ENCODE measurements at places on chromosomes 5 and 9.

DNA sequence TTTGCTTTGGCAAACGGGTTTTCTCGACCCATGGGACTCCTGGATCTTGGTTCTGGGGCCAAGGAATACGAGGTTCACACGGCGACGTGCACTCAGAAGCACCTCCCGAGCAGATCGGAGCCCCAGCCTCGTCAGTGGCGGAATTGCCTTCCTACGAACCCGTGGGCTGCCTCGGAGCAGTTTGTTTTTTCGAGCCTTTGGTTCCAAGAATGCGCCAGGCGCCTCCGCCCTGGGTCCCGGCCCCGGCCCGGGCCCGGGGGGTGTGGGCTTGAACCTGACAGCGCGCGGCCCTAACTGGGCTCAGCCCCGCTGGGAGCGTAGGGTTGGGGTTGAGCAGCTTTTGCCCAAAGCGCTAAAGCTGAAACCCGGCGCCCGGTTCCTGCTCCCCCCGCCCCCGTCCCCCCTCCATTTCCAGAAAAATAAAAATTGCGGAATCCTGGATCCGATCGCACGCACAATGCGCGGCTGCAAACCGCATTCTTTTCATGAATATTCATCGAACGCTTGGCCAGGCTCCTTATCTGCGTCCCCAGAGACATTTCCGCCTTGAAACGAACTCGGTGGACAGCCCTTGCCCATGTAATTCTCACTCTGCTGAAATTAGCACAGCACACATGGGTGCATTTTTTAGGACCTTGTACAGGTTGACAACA is 1.0 kb downstream of the BASP1 start:
- no peak for DNase-seq

- DNase-seq, result no peak
Measured at GRCh38 chr5:88119535-88120125, 149.0 kb downstream of the TMEM161B start.

GRCh38 chr9:18747595-18747994 is 273.6 kb downstream of the ADAMTSL1 start:
- no peak for DNase-seq

- DNase-seq, result no peak
Measured at GRCh38 chr5:141870871-141871270, 7.3 kb downstream of the PCDH1 start.

DNA sequence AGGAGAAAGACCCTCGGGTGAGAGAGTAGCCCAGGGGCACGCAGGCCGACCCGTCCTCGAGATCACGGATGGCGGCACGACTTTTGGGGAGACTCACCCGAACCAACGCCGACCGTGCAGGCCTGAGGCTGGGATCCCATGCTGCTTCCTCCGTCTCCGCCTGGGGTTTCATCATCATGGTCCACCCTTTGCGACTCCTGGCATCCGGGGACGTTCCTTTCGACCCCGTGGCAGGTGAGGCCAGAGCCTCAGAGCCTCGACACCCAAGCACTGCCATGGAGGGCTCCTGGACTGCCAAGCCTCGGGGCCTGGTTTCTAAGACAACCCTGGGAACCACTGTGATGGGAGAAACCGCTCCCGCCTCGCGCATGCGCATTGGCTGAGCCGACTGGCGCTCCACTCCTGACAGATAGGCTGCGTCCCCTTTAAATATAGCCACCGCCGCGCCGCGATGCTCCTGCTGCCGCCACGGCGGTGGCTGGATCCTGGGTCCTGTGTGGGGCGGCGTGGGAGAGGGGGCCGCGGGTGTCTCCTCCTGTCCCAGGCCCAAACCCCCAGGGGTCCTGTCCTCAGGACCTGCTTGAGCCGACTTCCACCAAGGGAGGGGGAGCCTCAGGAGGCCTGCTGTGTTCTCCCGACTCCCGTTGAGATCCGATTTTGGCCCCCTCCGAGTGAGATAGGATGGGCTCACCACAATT is 481.6 kb downstream of the SPATA31A7 start:
- peak; percentile 5 for DNase-seq

DNA sequence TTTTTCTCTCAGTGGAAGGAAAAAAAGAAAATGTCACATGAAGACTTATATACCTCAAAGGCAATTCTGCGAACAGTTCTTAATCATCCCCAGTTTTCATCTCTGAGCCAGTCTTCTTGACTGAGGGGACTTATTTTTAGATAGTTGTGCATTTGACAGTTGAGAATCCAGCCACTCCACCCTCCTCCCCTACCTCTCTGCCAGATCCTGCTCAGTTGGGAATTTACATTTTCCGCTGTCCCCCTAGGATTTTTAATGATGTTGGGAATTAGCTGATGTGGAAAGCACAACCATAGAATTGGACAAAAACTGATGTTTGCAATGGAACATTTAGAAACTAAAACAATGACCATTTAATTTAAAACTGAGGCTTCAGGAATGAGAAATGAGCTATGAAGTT is 194.3 kb upstream of the PIK3R1 start:
- no peak for DNase-seq

DNA sequence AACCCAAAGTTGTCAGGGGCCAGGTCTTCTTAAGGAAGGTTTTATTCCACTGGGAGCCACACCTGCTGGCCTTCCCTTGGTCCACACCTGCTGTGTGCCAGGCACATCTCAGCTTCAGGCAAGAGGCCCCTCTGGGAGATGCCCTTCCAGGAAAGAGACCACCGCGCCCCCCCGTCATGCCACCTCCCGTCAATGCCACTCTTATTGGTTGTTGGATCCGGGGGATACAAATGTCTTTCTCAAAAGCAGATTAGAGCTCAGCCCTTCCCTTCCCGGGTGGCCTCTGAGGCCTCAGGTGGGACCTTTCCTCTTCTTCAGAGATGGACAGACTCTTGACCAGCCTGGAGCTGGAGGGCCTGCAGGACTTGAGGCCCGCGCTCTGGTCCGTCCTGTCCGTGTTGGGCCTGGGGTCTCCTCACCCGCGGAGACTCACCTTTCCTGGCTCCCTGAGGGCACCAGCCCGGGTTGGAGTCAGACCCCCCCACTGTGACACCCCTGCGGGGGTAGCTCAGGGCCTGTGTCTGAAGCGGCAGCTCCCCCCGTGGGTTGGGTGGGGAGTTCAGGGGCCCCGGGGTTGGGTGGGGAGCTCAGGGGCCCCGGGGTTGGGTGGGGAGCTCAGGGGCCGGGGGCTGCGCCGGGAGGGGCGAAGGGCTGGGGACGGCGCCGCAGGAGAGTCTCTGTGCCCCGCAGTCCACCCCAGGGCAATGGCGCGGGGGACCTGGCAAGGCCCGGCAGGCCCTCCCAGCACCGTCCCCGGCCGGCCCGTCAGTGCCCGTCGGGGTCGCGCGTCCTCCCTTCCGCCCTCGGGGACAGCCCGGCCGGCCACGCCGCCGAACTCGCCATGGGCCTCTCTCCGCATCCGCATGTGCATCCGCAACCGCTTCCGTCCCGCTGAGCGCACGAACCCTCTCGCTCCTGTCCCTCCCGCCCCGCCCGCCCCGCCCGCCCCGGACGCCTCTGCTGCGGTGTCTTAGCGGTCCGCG is 3.7 kb upstream of the SLC9A3 start:
- peak; percentile 67 for DNase-seq

- no peak for DNase-seq
Measured at GRCh38 chr5:156589104-156589945, 260.8 kb upstream of the PPP1R2B start.

DNA sequence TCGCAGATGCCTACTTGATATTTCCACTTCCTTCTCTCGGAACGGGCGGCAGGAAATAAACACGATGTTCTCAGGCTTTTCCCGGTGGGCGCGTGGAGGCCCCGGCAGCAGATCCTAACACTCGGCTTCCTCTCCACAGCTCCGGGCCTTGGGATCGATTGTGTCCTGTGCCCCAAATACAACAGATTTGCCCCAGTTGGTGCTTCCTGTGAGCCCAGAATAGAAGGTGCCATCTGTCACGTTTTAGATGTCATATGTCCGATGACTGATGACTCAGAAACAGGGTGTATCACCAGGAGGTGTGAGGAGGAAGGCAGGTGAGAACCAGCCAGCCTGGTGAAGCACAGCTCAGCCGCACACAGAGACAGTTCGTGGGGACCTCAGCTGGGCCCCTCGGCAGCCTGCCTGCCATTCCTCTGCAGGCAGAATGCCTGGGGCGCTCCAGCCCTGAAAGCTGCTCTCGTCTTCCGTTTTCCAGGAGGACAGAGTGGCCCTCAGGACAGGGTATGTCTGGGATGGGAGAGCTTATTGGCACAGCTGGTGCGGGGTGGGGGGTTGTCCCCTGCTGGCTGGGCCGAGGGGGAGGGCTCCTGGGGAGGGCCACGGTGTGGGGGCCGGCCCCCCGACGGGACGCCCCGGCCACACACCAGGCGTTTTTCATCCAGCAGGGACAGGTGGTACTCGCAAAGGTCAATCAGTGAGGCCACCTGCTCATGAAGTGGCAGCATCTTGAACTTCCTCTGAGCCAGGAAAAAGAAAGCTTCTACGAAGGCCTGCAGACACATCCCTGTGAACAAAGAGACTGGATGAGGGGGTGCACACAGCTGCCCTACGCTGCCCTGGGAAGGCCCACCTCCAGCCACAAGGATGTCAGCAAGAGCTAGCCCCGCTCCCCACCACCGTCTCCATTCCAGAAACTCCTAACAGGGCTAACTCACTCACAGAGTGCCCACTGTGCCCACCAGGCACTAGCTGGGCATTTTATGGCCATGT is 171.0 kb downstream of the DAB2IP start:
- DNase-seq, result no peak

- no peak for DNase-seq
Measured at GRCh38 chr9:106503759-106504158, 359.2 kb upstream of the ZNF462 start.

DNA sequence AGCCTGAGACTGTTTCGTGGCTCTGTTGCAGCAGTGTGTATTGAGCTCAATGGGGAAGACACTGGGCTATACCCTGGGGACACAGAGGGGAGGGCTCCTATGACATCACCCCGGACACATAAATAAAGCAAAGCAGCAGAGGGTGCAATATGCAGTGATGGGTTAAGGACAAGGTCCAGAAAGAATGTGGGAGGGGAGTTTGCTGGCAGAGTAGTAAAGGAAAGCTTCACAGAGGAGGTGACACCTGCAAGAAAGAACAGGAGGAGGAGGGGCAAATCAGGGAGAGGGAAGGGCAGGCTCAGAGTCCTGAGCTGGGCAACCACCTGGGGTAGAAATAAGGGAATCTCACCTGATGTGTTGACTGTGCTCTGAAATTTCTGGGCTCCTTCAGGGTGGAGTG is 35.3 kb upstream of the CDKN2AIPNL start:
- DNase-seq, result no peak

GRCh38 chr9:4750023-4750673 is 9.1 kb upstream of the AK3 start:
- DNase-seq, result peak; percentile 33

- no peak for DNase-seq
Measured at GRCh38 chr5:1106385-1107166, 5.3 kb downstream of the SLC12A7 start.

DNA sequence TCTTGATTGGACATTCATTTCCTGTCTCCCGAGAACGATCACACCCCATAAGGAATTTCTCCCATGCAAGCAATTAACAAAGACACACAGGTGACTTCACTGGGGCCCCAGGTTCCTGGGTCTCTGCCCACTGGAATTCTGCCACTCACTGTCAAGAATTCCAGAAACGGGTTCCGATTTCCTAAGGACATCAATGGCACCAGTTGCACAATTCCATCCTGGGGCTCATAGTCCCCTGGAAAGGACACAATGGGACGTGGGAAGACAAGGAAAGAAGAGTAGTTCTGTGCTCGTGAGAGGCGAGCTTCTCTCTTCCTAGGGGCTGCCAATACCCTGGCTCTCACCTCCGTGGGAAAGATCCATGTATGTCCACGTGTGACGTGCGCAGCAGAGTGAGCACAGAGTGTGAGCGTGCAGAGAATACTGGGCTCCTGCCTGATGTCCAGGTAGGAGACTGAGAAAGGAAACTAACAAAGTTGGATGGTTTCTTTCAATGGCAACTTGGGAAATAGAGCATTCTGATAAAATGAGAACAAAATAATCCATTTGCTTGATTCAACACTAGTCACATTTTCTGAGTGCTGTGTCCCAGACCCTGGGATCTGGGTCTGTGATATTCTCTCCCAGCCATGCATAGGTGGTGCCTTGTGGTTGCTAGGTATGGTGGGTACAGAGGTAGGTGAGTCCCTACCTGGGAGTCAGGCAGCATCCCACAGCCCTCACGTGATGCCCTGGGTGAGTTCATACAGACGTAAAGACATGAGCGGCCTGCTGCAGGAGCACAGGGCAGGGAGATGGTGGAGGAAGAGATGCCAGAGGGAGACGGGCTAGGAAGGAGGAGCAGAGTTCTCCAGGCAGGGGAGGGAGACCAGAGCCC is 159.8 kb downstream of the COL23A1 start:
- DNase-seq, result no peak

GRCh38 chr5:76807296-76807695 is 11.5 kb upstream of the F2RL1 start:
- DNase-seq, result peak; percentile 62

GRCh38 chr5:151703227-151703626 is 16.5 kb upstream of the SPARC start:
- DNase-seq, result no peak

DNA sequence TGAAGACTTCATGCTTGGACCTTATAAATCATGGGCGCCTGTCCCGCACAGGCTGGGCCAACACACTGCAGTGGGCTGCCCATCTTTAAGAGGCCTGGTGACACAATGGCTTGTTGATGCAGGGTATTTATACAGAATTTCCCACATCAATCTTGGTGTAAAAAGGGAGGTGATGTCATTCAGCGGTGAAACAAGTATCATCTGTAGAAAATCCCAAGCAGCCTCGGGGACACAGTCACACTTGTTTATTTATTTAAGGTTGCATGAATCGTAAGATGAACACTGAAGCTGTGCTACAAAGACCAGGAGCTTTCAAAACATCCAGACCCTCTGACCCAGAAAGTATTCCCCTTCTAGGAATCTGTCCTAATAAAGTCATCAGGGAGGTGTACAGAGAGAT is 40.5 kb downstream of the SMIM23 start:
- no peak for DNase-seq

DNA sequence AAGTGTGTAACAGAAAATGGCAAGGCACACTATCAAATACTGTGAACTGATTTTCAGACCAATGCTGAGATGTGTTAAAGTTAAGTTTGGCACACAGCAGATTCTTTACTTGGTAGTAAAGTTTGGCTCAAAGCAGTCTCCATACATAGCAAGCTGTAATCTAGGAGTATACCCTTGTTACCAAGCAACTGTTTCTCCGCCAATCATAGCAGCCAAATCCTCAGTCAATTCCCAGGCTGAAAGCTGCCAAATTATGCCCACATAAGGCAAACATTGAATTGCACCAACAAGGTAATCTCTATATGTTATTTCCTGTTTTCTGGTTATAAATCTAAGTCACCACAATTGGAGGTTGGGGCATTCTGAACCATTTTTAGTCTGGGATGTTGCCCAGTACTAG is 345.7 kb downstream of the DEPDC1B start:
- DNase-seq, result peak; percentile 22

GRCh38 chr9:68614121-68614520 is 73.4 kb upstream of the TMEM252 start:
- no peak for DNase-seq

DNA sequence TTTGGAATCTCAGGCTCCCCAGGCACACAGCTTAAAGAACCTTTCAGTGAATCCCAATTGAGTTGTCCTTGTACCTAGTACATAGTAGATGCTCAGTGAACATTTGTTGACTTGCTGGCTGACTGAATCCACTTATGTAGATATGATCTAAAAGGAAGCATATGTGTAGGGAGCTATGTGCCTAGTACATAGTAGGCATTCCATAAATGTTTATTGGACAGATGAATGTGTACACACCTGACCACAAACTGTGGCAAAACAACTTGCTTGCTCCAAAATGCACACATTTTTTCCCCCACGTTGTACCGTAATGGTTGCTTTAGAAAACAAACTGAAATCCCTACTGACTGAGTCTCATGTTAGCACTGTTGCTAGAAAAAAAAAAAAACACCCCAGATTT is 80.2 kb upstream of the IL12B start:
- no peak for DNase-seq

Data from iPS-NIHi11 (cell line).